Putamen (tissue), 1 donor: ENCODE measurements at places on chromosomes 1 and 21.

DNA sequence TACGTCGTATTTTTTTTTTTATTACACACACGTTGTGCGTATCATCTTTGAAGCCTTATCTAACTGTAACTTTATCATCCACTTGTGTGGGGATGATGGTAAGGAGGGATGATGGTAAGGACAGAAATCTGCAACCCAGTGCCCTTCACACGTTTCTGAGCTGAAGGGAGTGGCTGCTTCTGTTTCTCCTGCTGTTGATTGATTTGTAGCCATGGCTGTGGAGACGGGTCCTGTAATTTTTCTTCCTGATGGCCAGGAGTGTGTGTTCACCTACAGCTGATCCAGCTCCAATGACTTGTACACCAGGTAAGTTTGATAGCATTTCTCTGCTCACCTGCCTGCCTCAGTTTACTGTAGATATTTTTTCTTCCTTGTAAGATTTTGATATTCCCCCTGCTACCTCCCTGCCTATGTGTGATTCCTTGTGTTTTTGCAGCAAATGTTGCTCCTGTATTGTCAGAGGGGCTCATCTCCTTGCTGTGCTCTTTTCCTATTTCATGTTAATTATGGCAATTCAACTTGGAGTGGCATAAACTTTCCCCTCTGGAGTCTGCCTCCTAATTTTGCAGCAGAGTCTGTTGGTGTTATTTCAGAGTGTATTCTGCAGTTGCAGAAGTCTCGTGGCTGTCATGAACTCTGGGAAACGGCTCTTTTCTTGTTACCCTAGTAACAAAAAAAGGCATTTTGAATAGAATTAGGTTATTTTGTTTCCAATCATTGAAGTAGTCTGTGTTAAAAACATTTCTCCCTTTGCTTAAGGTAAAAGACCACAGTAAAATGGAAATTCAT is 64.1 kb downstream of the SH3BGR start:
- DNase-seq = no peak

GRCh38 chr1:168164771-168165170 is 14.0 kb upstream of the TIPRL start:
- no peak for DNase-seq

GRCh38 chr21:46065914-46066551 is 31.9 kb upstream of the COL6A2 start:
- no peak for DNase-seq

GRCh38 chr1:32533792-32534327 is 5.4 kb upstream of the ZBTB8A start:
- no peak for DNase-seq

DNA sequence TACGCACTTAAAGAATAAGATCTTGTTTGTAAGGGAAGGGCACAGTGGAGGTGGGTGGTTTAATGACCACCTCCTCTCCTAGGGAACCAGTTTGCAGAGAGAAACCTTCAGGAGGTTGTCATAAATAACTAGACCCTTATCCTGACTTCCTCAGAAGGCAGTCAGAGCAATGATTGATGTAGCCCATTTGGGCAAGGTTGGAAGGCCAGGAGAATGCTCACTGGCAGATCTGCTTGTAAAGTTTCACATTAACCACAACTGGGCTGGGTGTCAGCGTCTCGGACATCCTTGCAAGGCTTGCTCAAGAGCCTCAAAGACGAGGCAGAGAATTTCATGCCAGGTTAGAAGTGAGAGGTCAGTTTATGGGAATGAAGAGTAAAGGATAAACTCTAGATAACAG is 87.6 kb upstream of the TRABD2B start:
- DNase-seq = no peak
